ENCODE measurements at places on chromosomes 1 and 21.

GRCh38 chr1:68331117-68331865, 99.0 kb upstream of the WLS start:
- DNase-seq: no peak

GRCh38 chr1:46797696-46798470, 963 bp upstream of the CYP4B1 start:
- DNase-seq: no peak

GRCh38 chr1:1143636-1144035, 27.7 kb upstream of the C1orf159 start:
- no peak for DNase-seq

GRCh38 chr1:46345281-46345680, 4.7 kb downstream of the NSUN4 start:
- DNase-seq: no peak

DNA sequence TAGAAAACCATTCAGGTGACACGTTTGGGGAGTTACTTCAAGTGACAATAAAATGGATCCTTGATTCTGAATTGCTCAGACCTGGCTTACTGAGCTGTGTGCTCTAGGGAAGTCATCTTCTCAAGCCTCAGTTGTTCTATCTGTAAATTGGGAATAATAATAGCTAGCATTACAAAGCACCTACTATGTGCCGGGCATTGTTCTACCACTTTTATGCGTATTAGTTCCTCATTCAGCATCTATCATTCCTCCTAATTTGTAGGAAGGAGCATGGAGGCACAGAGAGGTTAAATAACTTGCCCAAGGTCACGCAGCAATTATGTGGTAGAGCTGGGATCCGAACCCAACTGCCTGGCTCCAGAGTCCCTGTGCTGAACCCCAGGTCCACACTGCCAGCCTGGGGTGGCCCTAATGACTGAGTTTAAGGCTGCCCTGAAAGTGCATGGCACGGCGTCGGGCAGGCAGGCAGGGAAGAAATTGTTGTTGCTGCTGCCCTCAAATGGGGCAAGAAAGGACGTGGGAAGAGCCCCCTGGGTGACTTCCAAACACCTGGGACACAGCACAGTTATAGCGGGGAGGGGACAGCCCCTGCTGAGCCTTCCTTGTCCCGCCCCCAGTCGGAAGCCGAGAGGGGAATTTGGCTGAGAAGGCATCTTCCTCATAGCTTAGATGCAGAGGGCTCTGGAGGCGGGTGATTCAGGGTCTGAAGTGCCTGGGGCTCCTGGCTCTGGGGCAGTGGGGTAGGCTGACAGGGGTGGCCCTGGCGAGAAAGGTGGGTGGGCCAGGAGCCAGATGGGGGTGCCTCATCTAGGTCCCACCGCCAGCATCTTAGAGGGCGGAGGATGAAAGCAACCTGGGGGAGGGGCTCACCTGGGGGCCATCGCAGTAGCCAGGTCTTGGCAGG, 86.5 kb upstream of the IFFO2 start:
- no peak for DNase-seq

GRCh38 chr1:109787845-109788601, 24.3 kb upstream of the EPS8L3 start:
- peak; percentile 17 for DNase-seq

GRCh38 chr1:155173478-155174323, at the start of gene TRIM46:
Gene TRIM46 (plus strand): TSS chr1:155173849. CDS start chr1:155173967, 118 bp downstream.
- DNase-seq: peak; percentile 67

Data from CD4-positive, alpha-beta T cell treated with Interferon gamma for 1 hour (primary cell).